ENCODE measurements at places on chromosomes 5 and 9.

DNA sequence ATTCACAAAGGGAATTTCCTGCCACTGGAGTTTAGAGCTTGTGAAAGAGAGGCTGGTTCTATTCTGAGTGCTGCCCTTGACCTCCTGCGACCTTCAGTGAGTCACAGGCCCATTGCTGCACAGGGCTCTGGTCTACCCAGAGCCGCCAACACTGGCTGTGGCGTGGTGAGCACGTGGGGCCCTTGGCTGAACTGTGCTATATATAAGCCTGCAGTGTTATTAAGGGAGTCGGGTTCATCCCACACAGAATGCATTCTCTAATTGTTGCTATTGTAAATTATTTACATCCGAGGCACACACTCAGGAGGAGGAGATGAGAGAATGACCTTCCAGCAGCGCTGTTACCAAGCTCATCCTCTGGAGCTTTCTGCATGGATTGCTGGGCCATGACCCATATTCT, 47.1 kb downstream of the BRINP1 start:
- DNase-seq: peak; percentile 68

DNA sequence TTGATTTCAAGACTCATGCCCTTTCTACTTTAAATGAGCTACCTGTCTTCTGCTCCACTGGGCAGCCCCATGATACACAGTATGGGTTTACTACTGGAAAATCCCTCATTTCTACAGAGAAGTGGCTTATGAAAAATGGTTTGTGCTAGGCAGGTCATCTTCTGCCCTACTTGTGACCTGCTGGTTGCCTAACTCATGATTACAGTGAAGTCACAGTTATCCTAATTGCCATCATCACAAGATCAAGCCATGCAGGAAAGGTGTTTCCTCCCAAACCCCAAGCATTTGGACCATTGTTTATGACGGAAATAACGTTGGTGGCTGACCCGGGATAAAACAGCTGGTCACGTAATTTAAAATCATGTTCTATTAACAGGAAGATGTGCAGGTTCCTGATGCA, 330.6 kb downstream of the ACTL7B start:
- DNase-seq: no peak

GRCh38 chr5:111234125-111234524, 9.9 kb downstream of the CAMK4 start:
- no peak for DNase-seq

GRCh38 chr5:134138416-134139376, 24.2 kb downstream of the TCF7 start:
- DNase-seq: no peak

DNA sequence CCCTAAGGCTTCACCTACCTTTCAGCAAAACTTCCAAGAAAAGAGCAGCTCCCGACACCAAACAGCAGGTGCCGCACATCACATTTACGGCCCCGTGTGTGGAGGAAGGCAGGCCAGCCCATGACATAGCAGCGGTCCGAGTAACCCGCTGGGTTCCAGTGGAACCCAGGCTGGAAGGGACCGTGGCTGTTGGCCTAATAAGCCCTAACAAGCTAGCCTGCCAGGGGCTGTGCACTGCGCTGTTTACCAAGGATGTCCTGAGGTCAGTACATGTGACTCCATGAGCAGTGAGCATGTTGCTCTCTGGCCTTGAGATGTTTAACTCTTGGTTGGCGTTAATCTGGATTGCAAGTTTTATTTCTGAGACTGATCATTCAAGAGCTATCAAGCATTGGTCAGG, 131.5 kb downstream of the FSTL4 start:
- no peak for DNase-seq

DNA sequence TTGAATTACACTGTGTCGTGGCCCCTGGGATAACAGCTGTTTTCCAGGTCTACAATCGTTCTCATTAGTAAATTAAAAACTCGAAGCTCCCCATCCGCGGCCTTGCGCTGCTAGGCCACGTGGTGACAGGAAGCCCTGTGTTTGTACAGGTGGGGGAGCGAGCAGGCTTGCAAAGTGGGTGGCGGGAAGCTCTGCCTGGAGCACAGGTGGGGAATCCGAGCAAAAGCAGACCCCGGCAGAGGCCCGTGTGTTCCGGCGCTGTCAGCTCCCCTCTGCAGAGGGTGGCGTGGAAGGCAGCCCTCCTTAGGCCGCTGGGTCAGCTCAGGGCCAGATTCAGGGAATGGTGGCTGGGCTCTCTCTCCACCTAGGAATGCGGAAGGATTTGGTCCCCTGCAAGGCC, 59.5 kb upstream of the ERCC6L2 start:
- no peak for DNase-seq

GRCh38 chr5:134550271-134551214, 25.1 kb downstream of the JADE2 start:
- no peak for DNase-seq

- no peak for DNase-seq
Measured at GRCh38 chr9:101495810-101496209, 37.8 kb upstream of the RNF20 start.

GRCh38 chr9:1443450-1443849, 393.3 kb downstream of the DMRT2 start:
- no peak for DNase-seq

Measured in aorta (tissue), 5 donors.